ENCODE measurements at places on chromosomes 5 and 9.

DNA sequence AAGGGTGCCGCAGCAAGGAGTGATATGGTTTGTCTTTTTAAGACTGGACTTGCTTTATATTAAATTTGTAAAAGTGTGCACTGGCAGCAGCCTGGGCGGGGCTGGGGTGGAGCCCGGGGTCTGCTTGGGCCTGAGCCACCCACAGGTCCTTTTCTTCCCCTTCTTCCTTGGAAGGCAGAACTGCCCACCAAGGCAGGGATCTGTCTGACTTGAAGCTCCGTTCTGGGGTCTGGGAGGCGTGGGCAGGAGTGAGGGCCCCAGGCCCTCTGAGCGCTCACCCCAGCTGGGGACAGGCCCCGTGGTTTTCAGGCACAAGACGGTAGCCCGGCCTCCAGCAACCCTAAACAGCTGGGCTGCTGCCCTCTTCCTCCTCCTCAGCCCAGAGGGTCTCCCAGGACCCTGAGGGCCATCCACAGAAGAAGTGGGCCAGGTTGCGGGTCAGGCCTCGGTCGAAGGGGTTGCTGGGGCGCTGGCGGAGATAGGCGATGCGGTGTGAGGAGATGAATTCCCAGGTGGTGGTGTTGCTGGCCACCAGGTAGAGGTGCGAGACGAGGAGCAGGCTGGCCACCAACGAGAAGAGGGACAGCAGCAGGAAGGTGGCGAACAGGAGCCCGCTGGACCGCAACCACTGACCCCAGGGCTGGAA is 3.0 kb downstream of the ZDHHC12 start:
- no peak for DNase-seq

- DNase-seq = peak; percentile 9
These were observed 19.0 kb downstream of the KDM3B start for GRCh38 chr5:138371454-138371853.

DNA sequence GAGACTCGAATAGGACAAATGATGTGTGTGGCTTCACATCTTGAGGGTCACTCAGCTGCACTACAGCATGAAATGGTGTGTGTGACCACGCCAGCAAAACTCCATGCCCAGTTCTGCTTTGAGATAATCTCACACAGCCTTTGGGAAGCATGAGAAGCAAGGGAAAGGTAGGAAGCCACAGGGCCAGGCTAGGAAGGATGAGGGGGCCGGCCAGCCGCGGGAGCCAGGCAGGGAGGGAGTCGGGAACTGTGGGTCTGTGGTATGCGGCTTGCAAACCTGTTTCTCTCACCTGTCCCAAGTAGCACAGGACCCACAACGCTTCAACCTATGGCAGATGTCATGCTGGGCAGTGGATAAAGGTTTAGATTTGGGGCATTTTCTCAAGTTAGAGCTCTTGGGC is 142.0 kb downstream of the HSPA4 start:
- no peak for DNase-seq

DNA sequence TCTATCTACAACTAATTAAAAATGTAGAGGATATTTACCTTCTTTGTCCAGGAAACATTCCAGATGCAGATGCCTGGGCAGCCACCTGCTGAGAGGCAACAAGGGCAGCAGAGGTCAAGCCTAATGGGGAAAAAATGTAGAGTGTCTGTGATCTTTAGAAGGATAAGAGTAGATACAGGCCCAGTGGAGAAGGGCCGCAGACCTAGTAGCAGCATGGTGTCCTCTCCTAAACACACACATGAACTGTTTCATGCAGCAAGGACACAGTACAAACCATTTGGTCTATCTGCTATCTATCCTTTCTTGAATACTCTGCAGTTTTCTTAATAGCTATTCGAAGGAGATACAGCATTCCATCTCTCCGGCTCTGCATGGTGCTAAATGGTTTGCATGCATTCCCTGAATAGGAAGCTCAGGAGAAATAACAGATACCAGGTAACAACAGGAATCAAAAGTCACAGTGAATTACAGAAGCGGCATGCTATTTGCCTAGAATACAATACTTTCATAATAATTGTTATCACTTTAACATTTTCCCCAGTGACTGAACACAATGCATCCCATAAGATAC is 107.3 kb downstream of the ZNF608 start:
- DNase-seq = no peak

DNA sequence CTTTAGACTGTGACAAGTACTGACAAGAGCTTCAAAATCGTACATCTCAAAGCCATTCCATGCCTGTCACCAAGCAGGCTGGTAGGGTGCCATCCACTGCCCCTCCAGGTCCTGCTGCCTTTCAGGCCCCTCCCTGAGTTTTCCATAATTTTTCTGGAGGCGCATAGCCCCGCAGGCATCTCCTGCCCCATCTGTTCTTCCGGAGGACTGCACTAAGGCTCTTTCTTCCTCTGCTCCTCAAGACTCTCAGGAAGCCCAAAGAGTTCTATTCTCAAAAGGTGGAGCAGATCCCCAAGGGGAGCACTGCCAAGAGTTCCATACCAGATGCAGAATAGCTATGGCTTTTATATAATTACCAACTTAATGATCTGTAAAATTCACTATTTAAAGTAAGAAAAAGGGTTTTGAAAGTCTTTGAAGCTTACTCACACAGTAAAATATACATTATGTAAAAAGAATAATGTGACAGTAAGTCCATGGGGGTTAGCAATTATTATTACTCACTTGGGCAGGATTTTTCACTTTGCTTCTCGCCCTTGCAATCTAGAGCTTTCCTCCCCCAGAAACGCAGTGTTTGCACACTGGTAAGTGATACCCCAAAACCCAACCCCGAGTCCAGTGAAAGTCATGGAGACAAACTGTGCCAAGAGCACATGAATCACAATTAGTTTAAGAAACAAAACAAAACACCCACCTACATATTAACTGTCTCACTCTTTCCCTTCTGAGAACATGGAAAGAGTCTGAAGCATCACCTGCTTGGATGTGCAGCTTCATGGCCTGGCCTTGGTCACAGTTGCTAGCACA is 114.1 kb upstream of the DAPK1 start:
- DNase-seq = no peak

DNA sequence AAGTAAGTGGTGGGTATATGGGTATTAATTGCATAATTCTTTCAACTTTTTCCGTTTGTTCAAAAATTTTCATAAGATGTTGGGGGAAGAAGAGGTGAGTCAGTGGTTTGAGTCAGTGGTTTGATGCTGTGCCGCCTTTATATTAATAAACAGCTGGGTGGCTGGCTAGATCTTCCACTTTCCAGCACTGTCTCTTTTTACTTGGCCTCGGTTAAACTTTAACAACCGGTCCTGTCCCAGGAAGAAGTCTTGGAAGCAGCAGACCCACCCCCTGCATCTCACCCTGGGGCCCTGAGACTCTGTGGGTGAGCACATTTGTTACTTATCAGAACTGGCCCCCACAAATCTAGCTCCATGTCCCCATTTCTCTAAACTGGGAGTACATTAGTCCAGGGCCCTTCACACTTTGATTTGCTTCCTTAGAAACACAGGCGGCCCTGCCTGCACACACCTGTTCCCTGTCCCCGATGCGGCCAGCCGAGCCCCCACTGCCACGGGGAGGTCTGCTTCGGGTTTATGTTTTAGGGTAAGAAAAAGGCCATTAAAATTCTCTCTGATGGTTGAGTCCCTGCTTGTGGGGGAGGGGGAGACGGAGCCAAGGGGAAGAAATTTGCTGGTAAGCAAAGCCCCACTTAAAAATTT is 90.7 kb downstream of the PTCH1 start:
- DNase-seq = no peak

DNA sequence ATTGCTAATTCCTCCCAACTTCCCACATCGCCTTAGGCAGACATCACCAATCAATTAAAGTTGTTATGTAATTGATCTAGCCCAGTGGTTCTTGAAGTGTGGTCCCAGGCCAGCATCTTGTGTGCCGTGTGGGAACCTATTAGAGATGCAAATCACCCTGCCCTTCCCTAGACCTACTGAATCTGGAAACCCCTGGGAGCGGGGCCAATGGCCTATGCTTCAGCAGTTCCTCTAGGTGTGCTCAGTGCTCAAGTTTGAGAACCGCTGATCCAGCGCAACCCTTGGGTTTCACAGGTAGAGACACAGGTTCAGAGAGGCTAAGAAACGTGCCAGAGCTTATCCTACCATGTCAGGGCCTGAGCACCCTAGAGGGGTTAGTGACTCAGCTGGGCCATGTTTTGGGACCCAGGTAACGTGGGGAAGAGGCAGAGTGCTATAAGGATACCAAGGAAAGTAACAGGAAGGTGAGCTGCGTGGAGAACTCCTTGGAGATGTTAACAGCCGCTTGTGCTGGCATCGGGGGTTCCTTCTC is 4.4 kb downstream of the SLC34A1 start:
- DNase-seq = no peak

DNA sequence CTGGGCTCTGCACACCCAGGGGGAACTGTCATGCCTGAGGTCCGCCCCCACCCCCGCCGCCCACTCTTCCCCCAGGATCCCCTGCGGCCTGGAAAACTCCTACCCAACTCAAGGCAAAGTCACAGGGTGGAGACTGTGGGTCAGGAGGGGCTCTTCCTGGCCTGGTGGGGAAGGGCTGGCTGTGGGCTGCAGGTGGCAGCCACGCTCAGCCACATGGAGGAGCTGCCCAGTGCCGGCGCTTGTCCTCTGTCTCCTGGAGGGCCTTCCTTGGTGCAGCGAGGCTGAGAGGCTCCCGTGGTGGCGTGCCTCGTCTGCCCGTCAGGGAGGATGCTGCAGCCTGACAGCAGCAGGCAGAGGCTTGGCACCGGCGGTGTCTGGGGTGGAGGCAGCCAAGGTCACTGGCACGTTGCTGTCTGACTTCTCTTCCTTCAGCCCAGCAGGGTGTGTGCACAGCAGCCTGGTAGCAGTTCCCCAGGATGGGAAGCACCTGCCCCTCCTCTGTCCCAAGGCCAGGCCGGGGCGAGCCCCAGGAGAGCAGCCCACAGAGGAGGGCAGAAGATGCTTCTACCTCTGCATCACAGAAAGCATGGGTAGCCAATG is 78.1 kb downstream of the ADAMTS2 start:
- no peak for DNase-seq

DNA sequence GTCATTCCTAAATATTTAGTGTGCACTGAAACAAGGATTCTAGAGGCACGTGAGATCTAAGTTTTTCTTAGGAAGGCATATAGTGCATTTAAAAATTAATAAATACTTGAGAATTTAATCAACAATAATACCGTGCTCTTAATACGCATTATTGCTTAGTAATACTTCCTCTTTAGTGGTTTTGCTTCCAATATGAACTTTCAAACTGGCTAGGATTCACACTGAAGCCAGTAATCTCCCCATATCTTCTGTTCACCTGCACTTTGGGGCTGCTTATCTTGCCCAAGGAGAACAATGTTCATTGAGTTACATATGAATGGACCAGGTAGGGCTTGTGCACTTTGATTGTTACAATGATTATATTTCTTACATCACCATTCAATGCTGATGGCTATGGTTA is 180.5 kb upstream of the RIOK2 start:
- DNase-seq = no peak

GRCh38 chr9:136178061-136178772 is 26.7 kb downstream of the LHX3 start:
- no peak for DNase-seq

DNA sequence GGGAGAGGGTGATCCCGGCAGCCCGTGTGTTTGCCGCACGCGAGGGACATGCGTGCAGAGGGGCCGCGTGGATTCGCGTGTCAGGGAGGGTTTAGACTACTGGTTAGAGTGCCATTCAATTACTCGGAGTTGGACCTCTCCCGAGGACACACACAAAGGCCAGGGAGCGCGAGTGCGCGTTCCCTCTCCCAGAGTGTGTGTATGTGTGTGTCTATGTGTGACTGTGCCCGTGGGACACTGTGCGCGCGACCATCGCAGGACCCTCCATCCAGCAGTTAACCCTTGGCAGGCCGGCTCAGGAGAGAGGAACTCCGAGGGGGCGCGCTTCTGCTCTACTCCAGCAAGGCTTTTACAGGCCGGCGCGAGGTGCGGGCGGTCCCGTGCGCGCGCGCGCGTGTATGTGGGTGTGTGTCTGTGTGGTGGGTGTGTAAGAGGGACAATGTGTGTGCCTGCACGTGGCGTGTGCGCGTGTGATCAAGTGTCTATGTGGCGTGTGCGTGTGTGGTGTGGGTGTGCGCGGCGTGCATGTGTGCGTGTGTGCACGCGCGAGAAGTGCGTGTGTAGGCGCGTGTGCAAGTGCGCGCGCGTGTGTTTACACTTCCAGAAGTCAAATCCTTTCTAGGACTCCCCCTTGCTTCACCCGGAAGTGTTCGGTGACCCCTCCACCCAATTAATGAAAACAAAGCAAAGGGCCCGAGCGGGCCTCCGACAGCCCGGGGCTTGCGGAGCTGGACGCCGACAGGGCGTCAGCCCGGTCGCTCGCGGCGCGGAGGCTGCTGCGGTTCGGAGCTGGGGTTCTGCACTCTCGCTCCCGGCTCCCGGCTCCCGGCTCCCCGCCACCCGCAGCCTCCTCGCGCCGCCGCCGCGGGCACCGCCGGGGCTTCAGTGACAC is 75.3 kb upstream of the TBCA start:
- DNase-seq = peak; percentile 71

DNA sequence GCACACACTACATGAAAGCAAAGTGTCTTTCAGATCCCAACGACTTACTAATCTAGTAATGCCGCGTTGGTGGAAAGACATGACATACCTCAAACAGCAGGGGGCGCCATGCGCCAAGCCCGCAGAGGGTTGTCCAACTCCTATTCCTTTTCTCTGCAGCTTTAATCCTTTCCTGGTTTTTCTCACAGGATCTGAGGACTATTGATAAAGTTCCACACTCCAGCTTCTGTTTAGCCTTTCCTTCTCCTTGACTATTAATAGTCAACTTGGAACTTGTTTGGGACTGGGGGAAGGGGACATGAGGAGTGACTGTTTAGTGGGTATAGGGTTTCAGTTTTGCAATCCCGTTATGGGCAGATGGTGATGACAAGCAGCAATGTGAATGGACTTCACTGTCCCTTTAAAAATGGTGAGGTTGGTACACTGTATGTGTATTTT is 62.9 kb downstream of the OTULIN start:
- DNase-seq = peak; percentile 89

- DNase-seq = no peak
These were observed 319.6 kb downstream of the DRD1 start for GRCh38 chr5:175124251-175124813.

DNA sequence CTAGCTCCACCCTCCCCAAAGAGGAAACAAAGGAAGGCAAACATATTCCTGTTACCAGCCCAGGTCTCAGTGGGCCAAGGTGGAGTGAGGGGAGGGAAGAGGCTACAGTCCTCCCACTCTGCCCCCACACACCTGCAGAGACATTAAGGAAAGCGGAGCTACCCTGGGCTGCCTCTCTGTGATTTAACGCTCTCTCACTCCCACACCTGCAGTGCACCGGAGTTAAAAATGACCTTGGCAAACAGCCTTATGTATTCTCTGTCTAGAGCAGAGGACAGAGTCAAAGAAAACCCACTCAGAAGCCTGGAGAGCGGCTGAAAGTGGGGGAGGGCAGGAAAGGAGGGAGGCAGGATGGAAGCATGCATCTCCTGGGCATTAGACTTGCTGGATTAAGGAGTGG is 32.7 kb downstream of the KCNIP1 start:
- DNase-seq = no peak

- no peak for DNase-seq
These were observed 673.0 kb downstream of the ELAVL2 start for GRCh38 chr9:23153058-23153457.

DNA sequence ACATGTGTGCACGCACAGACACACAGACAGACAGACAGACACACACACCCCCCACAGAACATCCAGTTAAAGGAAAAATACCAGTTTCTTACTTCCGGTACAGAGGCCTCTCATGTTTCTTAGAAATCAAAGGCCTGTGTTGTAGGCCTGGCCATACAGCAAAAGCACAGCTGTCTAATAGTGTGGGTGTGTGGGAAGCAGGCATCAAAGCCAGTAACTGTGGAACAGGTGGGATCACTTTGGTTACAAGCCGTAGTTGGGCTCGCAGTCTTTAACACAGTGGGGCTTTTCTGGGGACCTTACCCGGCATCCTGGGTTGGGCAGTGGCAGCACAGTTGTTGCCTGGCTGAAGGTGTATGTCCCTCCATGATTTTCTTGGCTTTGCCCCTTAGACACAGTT is 55.2 kb downstream of the FBXL7 start:
- DNase-seq = no peak
